ENCODE measurements at places on chromosomes 5 and 9.

DNA sequence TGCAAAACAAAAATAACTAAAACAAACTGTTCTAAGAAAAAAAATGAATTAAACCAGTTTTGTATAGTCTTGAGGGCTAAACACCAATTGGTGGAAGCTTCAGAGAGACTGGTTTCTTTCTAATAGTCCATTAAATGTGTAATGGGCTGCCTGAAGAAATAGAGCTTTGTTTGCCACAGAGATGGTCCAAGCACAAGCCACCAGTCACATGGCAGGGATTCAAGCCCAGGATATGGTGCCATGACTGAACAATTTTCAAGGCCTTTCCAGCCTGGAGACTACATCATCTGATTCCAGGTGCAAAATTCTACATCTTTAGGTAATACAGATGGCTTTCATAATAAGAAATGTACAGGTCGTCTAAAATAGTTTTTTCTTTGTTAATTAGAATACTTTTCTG lies 355.3 kb downstream of the NR2F1-AS1 start:
- no peak for DNase-seq

GRCh38 chr5:38764937-38765391 lies 80.8 kb upstream of the OSMR start:
- no peak for DNase-seq

- DNase-seq, result no peak
Observed at GRCh38 chr9:18821788-18822187, 211.2 kb downstream of the SAXO1 start.

DNA sequence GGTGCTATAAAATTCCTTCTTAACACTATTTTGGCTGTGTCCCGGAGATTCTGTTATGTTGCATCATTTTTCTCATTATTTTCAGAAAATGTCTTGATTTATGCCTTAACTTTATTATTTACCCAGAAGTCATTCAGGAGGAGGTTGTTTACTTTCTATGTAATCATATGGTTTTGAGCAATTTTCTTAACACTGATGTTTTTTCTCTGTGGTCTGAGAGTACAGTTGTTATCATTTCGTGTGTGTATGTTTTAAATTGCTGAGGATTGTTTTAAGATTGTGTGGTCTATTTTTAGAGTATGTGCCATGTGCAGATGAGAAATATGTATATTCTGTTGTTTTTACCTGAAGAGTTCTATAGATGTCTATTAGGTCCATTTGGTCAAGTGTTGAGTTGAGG lies 498.1 kb upstream of the ZNF608 start:
- no peak for DNase-seq

DNA sequence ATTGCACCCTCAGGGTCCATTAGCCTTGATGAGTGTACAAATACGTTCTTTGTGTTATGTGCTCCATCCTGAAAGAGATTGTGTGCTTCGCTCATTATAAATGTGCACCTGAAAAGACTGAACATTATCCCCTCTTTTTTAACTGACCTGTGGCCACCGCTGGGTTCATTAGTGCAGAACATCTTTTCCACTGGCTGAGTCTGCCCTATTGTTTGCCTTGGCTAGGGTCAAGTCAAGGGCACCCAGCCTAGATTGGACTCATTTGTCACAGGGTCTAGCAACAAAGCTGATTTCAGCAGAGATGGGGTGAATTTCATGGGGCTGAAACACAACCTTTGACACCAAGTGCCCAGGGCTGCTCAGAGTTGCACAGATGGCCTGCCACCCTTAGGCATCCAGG lies 764.1 kb upstream of the ARRDC3 start:
- no peak for DNase-seq

DNA sequence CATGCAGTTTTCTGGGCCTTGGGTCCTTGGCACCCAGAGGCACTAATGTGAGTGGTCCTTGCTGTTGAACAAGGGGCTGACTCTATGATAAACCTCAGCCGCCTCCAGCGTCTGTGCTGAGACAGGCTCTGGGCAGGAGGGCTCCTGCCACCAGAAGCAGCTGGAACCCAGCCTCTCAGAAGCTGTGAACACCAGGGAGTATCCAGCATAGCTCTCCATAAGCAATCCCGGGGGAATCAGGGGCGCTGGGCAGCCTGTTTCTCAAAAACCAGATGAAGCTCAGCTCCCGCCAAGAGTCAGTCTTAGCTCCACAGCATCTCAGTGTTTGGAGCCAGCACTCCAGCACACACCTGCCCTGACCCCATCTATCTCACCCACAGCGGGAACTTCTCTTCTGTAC lies 170.2 kb downstream of the HSPA4 start:
- no peak for DNase-seq

DNA sequence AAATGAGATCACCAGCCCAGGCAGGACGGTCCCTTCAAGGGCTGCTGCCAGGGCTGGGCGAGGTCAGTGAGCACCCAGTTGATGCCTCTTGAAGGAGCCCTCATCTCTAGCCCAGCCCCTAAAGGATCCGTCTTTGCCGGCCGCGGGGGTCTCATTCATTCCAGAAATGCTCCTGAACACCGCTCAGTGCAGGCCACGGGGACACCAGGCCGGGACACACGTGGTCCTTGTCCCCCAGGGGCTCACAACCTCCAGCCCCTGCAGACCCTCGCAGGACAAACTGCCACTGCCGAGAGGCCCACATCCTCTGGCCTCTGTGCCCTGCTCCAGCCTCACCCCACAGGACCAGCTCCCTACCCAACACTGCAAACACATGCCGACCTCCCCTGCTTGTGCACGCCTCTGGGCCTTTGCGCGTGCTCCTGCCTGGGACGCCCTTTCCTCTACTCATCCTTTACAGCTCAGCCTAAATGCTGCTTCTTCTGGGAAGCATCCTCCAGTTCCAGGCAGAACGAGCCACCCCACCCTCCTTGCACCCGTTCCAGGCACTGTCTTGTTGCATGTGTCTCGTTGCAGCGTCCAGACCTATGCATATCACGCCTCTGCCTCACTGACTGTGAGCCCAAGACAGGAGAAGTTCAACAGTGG lies 10.3 kb upstream of the LAMC3 start:
- no peak for DNase-seq

- no peak for DNase-seq
Observed at GRCh38 chr9:97563458-97564135, 62.1 kb downstream of the TMOD1 start.

DNA sequence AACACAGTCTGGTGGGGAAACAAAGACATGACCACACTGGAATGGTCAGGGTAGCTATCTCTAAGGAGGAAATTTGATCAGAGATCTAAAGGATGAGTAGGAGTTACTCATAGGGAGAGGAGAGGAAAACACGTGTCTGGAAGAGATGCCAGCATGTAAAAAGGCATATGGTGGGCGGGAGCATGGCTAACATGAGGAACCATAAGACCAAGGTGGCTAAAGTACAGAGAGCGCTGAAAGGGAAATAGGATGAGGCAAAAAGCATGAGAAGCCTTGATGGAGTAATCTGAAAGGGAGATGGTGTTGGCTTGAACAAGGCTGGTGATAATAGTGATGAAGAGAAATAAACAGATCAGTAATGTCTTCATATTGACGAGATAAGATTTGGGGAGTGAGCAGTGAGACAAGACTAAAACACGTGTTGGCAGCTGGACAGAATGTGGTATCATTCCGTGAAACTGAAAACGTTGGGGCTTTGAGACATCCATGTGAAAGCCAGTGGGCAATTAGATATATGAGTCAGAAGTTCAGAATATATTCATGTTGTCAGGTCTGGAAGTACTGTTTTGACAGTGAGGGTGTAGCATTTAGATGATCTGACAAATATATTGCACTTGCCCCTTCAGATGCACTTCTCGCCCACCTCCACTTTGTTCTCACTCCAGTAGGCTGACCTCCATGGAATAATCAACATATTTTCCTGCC lies 209.1 kb upstream of the KCNN2 start:
- no peak for DNase-seq

DNA sequence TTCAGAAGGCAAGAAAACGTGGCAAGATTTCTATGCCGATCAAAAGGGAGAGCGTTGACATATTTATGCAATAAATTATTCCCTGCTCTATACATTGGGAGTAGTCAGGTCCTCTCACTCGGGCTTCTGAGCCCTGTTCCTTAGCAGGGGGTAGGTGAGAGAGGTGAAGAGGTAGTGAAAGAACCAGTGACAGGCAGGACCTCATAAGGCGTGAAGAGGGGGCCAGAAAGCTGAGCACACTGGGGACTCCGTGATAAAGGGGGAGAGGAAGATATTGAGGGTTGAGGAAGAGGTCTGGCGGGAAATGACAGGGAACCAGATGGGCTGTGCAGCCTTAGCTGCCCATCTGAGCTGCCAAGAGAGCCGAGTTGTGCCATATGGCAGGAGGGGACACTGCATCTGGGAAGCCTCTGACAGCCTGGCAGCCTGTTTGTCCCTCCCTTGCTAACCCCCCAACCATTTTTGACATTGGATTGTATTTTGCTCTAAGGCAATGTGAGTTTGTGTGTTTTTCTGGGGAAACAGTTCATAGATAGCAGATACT lies 782 bp upstream of the CDC20B start:
- no peak for DNase-seq

DNA sequence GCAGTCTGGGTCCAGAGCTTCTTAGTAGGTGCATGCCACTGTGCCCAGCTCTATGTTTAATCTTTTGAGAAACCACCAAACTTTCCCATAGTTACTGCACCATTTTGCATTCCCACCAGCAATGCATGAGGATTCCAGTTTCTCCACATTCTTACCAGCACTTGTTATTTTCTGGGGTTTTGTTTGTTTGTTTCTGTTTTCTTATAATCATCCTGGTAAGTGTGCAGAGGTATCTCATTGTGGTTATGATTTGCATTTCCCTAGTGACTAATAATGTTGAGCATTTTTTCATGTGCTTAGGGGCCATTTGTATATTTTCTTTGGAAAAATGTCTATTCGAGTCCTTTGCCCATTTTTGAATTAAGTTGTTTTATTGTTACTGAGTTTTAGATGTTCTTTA lies 11.4 kb downstream of the FOXE1 start:
- no peak for DNase-seq

DNA sequence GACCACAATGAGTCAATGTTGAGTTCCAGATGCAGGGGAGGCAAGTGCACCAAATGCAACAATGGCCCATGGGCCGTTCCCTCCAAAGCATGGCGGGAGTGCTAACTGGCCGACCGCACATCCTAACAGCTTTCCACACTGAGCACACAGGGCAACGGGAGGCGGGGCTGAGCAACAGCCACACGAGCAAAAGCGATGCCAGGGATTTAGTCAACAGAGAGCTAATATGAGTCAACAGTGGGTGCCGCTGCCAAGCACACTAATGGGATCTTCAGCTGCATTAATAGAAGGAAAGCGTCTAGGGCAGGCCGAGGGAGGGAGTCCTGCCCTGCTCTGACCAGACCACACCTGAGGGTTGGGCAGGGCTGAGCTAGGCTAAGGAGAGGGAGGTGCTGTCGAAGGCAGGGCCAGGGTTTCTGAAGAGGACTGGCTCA lies 4.6 kb downstream of the EPB41L4B start:
- no peak for DNase-seq

DNA sequence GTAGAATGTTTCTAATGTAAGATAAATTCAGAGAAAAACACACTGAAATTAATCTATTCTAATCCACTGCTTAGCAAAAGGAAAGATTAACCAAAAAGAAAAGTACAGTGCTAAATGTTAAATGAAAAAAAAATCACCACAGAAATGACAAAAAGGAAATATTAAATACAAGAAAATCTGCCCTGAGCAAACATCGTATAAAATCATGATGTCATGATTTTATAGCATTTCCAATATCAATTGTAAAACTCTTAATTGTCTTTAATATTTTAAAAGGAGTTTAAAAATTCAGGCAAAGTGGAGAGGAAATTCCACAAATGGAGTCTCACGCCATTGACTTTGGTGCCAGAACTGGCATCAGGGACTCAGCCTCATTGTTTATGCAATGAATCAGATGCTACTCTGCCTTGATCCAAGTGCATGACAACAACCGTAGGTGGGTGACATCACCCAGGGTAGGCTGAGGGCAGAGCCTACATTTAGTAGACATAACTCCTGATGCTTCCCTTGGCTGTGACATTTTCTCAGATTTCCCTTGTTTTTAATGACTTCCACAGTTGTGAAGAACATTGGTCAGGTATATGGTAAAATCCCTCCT lies 696.8 kb downstream of the SEMA5A start:
- DNase-seq, result no peak
